Activated naive CD4-positive, alpha-beta T cell (primary cell): ENCODE measurements at places on chromosomes 3 and 15.

DNA sequence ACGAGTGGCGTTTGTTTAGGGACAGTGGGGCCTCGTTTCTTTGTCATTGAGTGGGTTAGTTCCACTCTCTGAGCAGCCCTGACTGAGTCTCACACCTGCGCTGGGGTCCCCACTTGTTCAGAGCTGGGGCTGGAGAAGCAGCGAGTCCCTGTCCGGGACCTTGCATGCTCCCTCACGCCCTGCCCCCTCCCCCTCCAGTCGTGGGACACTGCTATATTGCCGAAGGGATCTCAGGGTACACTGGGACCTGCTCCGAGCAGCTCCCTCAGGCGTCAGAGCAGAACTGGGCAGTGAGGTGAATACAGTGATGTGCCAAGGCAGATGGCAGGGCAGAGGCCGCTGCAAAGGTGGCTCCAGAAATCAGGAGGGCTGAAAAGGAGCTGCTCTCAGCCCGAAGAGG lies 59.9 kb upstream of the KLF13 start:
- no peak for DNase-seq

DNA sequence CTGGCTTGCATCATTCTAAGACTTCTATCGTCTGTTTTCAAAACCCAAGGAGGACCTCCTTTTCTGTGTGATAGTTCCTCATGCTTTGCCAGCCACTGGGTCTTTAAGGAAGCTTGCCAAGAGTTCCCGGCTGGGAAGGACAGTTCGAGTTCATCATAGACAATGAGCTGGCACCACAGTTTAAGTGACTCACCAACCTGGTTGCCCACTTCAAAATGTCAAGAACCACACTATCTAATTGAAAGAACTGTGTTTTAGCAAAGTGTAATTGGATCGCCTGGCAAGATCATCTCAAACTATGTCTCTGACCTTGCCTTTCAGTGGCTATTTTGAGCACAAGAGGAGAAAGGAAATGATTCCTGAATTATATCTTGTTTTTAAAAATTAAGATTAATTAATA lies 27.9 kb downstream of the SOX2 start:
- no peak for DNase-seq

GRCh38 chr3:53753518-53754183 lies 92.6 kb downstream of the CHDH start:
- no peak for DNase-seq

DNA sequence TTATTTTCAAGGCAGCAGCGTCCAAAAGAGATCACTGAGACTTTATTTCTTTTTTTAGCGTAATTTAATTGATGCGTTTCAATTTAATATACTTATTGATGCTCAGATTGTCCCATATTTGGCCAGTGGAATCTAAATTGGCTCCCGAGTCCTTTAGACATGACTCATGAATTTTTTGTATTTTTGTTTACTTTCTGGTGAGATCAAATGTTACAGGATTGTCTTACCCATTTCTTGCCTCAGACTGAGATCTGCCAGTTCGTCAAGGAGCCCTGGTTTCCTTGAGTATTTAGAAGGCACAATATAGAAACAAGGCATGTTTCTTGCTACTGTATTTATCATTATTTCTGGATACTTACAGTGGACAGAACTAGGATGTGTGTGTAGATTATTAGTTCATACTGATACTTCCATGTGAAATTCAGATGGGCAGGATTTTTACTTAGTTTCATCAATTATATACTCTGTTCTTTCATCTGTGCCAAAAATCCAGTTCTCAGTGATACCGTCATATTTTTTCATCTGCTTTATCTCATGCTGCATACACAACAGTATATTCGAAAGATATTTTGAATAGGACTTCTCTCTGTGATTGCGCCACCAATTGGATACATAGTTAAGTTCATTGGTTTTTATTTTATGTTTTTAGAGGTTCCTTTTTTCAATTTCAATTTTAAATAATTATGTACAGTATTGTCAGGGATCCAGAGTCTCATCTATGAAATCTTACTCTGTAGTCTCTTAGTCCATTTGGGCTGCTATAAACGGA lies 436.9 kb upstream of the C2CD4B start:
- DNase-seq, result no peak

- DNase-seq, result no peak
Measured at GRCh38 chr3:153762411-153763235, 358.6 kb upstream of the ARHGEF26 start.

DNA sequence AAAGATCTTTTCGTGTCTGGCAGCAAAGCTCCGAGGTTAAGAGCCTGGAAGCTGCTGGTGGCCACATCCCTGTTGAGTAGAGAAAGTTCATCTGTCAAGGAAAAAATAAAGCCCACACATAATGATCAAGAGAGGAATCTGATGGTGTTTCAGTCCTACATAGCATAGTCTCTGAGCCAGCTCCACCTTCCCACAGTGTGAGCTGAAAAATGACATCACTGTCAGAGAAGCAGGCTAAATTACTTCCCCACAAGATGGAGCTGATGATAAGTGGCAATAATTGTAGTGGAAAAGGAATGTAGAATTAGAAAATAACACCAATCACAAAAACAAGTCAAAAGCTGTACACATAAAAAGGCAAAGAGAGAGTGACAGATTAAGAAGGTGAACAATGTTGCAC lies 84.5 kb downstream of the AQP9 start:
- DNase-seq, result no peak

GRCh38 chr3:98655666-98656065 lies 62.3 kb upstream of the CPOX start:
- no peak for DNase-seq

DNA sequence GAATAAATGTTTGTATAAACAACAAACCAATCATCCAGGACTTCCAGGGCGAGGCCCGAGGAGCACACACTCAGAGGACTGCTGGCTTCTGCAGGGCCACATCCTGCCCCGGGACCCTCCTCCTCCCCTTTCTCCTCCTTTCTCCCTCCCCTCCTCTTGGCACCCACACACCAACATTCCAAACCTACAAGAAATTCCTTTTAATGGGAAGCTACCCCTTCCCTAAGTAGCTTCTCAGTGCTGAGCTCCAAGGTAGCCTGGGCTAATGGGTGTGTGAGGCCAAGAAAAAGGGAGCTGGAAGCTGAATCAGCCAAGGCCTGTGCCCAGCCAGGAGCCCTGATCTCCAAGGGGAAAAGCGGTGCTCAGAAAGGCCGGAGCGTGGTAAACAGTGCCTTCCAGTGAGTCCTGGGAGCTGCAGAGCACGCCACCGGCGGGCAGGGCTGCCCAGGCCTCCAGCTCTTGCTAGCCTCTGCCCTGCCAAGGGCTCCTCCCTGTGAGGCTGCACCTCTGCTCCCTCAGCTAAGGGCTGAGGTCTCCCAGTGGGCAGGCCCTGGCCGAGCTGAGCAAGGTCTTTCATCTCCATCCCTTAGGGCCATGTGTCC lies 3.9 kb downstream of the ITIH3 start:
- no peak for DNase-seq

- no peak for DNase-seq
Measured at GRCh38 chr15:72781631-72782030, 1.9 kb downstream of the ADPGK start.

GRCh38 chr3:100269410-100270214 lies 8.8 kb downstream of the TBC1D23 start:
- DNase-seq, result no peak

DNA sequence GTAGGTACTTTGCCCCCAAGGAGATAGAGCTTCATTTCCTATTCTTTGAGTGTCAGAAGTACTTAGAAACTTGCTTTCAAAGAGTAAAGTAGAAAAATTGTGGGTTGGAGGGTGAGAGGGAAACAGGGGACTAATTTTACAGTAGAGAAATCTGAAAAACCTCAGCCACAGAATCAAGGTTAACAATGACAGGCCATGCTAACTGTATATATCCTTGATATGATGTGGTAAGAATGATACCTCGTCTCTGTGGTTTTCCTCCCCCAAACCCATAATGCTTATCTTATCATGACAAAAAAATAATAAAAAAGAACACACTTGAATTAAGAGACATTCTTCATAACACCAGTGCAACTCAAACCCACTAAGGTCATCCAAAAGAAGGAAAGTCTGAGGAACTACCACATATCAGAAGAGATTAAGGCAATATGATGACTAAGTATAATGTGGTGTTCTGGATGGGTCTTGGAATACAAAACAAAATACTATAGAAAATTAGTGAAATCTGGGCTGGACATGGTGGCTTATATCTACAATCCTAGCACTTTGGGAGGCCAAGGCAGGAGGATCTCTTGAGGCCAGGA lies 360.4 kb downstream of the ULK4 start:
- DNase-seq, result no peak

DNA sequence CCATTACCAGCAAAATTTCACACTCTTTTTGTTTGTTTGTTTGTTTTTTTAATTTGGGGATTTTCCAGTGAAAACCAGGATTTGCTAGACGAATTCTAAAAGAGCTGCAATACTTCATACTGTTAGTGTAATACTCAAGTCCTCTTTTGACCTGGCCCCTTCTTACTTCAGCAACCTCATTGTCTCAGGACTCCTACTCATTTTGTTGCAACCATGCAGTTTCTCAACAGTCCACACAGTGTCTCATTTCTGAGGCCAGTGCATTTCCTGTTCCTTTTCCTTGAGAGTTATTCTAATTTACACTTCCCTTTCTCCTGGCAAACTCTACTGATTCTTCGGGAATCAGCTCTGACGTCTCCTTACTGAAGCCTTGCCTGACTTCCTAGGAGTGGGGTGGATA lies 35.6 kb downstream of the NSUN3 start:
- DNase-seq, result no peak

DNA sequence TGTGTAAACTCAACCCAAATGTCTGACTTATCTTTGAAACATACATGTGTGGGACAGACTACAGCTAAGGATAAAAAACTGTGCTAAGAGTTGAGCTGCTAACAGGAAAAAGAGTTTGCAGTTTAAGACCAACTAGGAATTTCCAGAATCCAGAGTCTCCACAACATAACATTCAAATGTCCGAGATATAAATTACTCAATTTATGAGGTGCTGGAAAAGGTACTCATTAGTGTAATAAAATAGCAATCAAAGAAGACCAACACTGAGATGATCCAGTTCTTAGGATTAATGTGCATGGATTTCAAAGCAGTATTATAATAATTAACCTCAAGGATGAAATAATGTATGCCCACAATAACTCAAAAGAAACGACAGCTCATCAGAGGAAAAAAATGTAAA lies 426.5 kb upstream of the KCNMB2 start:
- DNase-seq, result no peak

- DNase-seq, result no peak
Measured at GRCh38 chr15:77856705-77857346, 220.7 kb downstream of the TBC1D2B start.

DNA sequence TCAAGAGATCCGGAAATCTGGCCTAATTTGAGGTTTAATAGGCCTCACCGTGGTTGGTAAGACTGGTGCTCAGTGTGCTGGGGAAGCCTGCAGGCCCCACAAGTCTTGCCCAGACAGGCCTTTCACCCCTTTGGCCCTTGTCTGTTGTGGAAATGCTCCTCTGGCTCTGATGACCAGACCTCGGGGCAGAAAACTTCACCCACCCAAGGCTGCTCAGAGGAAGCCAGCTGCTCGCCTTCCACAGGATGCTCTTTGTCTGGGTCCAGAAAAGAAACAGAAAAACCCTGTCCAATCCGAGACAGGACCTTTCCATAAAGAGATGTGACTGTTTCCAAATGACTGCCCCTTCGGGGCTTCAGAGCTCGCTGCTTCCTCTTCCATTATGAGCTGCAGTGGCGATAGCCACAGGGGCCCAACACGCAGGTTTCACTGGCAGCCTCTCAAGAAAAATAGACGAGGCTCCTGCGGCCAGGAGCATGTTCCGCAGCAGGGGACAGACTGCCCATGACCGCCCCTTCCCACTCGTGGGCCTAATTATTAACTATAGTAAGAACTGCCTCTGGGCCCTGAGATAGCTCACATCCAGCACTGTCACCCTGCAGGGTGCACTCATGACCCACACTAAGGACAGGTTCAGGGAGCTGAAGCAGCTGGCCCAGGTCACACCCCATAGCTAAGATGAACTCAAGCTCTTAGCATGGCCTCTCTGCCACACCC lies 6.8 kb upstream of the SNX22 start:
- DNase-seq, result no peak

GRCh38 chr3:169143506-169143905 lies 520.0 kb downstream of the MECOM start:
- DNase-seq, result no peak

- DNase-seq, result no peak
Measured at GRCh38 chr15:35690698-35691116, 144.7 kb upstream of the DPH6 start.

- DNase-seq, result no peak
Measured at GRCh38 chr3:107216229-107216628, 161.0 kb upstream of the CCDC54 start.

- no peak for DNase-seq
Measured at GRCh38 chr15:99446565-99447496, 119.0 kb upstream of the MEF2A start.

DNA sequence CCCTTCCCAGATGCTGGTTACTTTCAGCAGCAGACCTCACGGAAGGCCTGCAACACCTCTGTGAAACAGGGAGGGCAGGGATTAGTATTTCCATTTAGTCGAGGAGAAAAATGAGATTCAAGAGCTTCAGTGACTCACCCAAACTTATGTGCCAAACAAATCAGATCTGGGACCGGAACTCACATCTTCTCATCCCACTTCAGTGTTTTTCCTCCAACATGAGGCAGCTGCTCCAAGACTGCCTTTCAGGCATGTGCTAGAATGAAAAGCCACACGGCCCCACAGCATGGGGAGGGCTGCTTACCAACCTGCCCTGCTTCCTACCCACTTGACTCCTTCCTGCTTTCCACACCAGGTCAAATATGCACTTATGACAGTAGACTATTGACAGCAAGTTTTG lies 129.4 kb upstream of the SLC24A5 start:
- DNase-seq, result no peak

DNA sequence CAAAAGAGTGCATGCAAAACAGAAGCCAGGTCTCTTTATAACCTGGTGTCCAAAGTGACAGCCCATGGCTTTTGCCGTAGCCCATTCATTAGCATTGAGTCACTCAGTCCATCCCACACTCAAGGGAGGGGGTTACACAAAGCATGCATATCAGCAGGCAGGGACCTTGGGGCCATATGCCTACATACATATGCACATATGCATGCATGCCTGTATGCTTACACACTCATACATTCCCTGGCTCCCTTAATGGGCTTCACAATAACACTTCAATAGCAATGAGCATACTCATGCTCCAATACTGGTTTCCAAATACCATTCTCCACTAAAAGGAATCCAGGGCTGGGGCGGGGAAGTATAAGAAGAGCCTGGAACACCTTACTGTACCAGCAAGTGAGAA lies 22.0 kb downstream of the TRPM1 start:
- no peak for DNase-seq

- DNase-seq, result no peak
Measured at GRCh38 chr15:70647396-70647795, 116.0 kb downstream of the UACA start.

GRCh38 chr3:153960458-153961074 lies 160.6 kb upstream of the ARHGEF26 start:
- no peak for DNase-seq

DNA sequence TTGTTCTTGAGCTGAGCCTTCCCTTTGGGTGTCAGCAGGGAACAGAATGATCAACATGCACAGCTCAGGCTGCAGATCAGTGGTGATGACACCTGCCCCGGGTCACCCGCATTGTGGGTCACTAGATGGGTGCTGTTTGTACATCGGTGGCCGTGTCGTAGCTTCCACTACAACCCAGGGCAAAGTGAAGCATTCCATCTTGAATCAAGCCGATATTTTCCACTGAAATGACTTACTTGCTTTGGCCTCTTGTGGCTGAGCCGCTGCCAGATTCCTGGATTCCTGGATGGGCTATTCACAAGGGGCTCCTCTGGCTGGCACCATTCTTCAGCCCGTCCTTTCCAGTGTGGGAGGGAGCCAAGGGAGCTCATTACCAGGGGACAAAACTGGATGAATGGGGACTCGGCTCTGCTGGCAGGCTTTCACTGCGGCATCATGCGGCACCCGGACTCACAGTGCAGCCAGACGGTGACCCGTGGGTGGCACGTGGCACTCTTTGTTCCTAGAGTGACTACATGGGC lies 65.6 kb downstream of the SLCO3A1 start:
- DNase-seq, result no peak
